Activated CD8-positive, alpha-beta memory T cell treated with anti-CD3 and anti-CD28 coated beads, Interleukin-2, amount 50 U/mL, for 4 hours (primary cell): ENCODE measurements at places on chromosomes 4 and X.

DNA sequence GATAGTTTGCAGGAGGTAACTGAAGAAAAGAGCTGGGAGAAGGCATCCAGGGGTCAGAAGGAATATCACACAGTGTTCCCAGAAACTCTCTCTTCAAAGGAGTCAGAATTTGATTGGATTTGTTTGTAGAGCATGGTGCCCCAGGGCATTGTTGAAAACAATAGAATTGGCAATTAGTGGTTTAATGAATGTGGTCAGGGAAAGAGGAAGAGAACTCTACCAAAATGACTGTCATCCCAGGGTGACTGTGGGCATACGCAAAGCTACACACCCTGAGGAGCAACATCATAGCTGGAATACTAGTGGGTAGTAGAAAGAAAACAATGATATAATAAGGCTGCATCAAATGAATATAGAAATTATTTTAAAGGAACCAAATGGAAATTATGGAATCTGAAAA lies 21.5 kb downstream of the TNIP2 start:
- DNase-seq: no peak

DNA sequence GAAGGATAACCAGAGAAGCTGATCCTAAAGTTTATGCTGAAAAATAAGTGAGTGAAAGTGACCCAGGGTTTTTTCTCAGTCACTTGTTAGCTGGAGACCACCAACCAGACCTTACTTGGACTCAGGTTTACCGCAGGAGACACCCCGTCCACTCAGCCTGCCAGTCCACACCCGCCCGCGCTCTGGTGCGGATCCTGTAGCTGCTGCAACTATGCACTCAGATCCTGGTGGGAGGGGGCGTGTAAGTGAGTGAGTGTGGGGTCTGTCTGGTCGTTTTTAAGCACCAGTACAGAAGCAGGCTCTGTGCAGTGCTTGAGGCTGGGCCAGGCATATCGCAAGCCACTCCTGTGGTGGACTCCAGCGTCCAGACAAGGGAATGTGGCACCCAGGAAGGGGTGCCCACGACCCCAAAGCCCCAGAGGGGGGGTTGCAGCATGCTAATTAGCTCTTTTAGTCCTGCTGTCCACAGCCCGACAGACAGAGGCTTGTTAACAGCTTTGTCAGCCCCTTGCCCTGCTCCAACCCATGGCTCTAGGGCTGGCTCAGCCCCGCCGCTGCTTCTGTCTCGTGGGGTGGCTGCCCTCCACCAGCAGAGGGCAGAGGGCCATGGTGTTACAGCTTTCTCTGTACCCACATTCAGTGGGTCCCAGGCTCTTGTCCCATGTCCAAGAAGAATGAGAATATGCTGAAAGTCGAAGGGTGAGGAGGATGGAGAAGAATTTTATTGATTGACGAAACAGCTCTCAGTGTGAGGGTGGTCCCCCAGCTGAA lies 40.4 kb upstream of the PPP1R2C start:
- no peak for DNase-seq

- DNase-seq: no peak
Observed at GRCh38 chr4:163681208-163681821, 186.8 kb downstream of the TMA16 start.

- no peak for DNase-seq
Observed at GRCh38 chr4:149426461-149426860, 389.2 kb downstream of the IQCM start.

DNA sequence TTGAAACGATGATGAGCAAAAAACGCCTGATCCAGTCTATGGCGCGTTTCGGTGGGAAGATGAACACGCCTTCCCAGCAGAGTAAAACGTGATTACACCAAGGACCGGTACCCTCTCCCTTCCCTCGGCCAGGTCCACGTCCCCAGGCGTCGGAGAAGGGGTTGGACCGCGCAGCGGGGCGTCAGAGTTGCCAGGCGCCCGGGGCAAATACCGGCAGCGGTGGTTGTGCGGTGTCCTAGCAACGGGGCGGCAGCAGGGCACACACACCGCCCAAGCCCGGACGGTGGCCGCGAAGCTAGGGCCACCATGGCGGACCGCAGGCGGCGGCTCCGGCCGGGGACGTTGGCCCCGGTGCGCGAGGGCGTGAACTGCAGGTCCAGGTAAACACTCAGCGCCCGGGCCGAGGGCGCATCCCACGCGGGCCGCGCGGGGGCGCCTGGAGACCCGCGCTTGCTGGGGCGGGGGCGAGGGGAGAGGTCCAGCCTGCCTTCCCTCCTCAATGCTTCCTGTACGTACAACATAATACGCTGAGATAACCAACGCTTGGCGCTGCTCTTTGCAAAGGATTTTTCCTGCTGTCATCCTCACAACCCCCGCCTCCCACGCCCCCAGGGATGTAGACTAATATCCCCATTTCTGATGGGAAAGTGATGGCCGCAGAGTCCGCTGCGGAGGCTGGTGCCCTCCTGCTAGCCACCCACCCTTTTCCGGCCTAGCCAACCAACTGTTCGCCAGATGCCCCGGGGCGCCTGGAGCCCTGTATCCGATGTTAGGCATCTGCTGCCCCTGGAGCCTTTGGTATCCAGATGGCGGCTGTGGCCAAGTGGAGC lies at the start of gene FAM47E:
FAM47E (plus strand) TSS at position 281 of the 830 bp plus-strand sequence; CDS start at position 307, 26 bp downstream.
- peak; percentile 19 for DNase-seq

DNA sequence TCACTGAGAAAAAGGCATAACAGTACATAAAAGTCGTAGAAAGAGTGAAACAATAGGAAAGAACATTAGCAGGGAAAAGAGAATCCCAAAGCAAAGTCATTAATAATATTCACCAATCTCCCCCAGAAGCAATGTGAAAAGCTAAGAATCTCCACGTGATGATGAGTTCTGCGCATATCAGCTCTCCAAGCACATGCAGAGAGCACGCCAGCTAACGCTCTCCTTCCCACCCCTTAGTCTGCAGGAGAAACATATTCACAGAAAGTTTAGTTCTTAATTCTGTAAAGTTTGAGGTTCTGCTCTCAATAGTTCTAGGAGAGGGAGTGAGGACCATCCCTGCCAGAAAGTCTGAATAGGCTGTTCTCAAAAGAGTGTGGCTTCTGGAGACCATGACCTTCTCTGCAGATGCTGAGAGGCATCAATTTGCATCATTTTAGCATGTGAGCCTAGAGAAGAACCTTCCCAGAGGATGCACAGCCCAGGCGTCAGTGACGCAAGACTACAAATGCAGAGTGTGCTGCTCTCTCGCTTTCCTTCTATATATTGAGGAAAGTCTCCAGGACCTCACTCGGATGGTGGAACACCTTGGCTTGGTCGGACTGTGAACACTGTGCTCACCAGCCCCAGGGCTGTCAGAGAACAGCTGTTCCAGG lies 51.3 kb upstream of the AFAP1 start:
- no peak for DNase-seq

GRCh38 chrX:70970482-70970995 lies 39.6 kb upstream of the SLC7A3 start:
- no peak for DNase-seq

- no peak for DNase-seq
Observed at GRCh38 chrX:24427747-24428019, 37.4 kb upstream of the PDK3 start.

DNA sequence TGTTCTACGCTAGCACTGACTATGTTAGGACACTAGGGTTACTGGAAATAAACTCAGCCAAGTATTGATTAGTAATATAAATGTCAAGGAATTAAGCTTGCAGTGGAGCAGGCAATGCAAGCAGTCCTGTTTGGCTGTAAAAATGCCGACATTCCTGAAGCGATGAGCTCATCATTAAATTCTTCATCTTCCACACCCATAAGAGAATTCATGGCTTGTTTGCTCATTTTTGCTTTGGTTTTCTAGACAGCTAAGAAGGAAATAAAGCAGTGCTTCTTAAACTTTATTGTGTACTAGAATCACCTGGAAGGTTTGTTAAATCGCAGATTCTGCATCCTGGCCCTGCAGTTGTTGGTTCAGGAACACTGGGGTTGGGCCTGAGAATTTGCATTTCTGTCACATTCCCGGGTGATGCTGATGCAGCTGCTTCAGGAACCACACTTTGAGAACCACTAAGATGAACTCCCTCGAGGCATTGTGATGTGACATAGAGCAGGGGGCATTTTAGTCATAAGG lies 17.8 kb downstream of the ANXA3 start:
- DNase-seq: no peak

DNA sequence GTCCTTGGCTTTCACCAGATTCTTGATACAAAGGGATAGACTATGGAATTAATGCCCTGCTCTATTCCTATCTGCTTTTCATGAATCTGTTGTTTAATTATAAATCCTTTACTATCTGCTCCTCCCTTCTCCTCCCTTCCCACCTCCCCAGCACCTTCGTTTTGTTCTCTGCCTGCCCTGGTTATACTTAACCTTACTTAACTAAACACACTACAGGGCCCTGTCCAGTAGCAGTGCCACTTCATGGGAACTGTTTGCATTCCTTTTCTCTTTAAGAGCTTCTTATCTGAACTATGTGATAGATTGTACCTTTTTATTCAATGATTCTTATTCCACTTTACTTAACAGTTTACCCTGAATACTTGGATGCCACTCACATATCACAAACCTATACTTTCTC lies 830 bp downstream of the HOPX start:
- no peak for DNase-seq

GRCh38 chrX:18406531-18407266 lies 18.7 kb upstream of the CDKL5 start:
- no peak for DNase-seq

DNA sequence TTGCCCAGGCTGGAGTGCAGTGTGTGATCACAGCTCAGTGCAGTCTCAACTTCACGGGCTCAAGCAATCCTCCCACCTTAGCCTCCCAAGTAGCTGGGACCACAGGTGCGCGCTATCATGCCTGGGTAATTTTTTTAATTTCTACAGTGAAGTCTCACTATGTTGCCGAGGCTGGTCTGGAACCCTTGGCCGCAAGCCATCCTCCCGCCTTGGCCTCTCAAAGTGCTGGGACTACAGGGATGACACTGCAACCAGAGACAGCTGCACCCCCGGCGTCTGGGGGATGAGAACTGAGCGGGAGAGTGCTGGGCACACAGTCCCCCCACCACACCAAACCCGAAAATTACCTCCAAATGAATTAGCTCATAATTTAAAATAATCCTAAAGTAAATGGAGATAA lies 33.1 kb upstream of the GTPBP6 start:
- DNase-seq: no peak

- DNase-seq: no peak
Observed at GRCh38 chr4:108570993-108571569, 49.3 kb upstream of the RPL34 start.

GRCh38 chrX:49838374-49838773 lies 9.3 kb downstream of the PAGE4 start:
- DNase-seq: no peak

DNA sequence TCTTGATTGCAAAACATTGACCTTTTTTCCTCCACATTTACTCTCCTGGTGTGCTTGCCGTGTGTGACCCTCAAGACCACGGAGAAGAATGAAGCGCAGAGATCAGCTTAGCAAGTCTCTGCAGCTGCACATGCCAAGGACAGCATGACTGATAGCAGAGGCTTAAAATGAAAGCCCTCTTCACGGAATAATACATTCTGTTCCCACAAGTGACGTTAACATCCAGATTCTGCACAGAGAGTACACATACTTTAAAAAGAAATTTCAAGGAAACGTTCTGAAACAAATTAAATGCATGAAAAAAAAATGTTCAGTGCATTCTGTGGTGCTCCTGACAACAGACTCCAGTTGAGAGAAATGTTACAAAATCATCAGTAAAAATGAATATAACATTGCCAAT lies 60.9 kb downstream of the SLC7A11 start:
- DNase-seq: no peak

DNA sequence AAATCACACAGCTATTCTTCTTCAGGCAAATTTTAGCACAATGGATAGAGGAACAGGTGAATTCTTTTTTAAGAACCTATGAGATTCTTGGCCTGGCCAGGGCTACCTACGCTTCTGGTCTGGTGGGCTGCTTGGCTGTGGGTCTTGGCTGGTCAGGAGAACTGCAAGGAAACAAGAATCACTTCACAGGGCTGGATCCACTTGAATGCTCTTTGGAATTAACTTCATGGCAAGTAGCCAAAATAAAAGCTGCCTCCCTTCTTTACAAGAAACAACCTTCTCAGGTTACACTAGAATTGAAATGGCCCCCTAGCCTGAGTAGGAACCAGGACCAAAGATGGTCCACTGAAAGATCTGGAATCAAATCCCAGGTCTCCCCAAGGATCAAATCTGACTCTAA lies 519.1 kb downstream of the IQCM start:
- DNase-seq: no peak

DNA sequence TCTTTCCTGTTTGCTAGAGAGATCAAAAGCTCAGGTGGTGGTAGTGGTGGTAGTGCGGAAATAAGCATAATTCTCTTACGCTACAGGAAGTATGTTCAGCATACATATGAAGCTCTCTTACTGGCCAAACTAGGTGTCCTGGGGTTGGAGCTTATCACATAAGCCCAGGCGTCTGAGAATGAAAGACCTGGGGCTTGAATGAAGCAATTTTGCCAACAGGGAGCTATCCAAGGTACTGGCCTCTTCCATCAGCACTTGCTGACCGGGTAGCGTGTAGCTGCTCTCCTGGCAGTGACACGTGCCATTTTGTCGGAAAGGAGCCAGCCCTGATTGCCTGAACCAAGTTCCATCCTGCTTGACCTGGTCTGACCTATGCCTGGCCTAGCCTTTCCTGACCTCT lies 65.9 kb upstream of the HPF1 start:
- no peak for DNase-seq

GRCh38 chr4:11593576-11594116 lies 165.0 kb upstream of the HS3ST1 start:
- DNase-seq: no peak

GRCh38 chr4:8558080-8558960 lies 21.9 kb upstream of the GPR78 start:
- DNase-seq: no peak

GRCh38 chrX:152202886-152203285 lies 64.5 kb upstream of the MAGEA10 start:
- no peak for DNase-seq

- DNase-seq: no peak
Observed at GRCh38 chr4:24935856-24936255, 23.0 kb upstream of the CCDC149 start.

GRCh38 chr4:8427761-8428287 lies 12.7 kb downstream of the ACOX3 start:
- no peak for DNase-seq

GRCh38 chrX:121256647-121257046 lies 209.2 kb downstream of the GLUD2 start:
- DNase-seq: no peak

- no peak for DNase-seq
Observed at GRCh38 chr4:136750897-136751296, 781.4 kb downstream of the PCDH18 start.

GRCh38 chr4:31416498-31416897 lies 696.3 kb downstream of the PCDH7 start:
- no peak for DNase-seq

DNA sequence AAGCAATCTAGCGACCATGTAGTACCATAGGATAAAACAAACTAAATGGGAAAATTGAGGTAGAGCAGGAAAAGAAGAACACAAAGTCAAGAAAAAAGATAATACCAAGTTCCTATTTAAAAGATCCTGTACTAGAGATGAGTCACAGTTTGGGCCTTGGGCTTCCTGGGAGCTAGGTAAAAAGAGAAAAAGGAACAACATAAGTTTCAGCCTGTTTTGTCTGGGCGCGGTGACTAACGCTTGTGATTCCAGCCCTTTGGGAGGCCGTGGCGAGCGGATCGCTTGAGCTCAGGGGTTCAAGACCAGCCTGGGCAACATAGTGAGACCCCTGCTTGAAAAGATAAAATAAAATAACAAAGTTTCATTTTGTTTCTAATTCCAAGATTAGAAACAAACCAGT lies 14.0 kb upstream of the TMEM156 start:
- no peak for DNase-seq
